ENCODE measurements at places on chromosomes 1 and 21.

DNA sequence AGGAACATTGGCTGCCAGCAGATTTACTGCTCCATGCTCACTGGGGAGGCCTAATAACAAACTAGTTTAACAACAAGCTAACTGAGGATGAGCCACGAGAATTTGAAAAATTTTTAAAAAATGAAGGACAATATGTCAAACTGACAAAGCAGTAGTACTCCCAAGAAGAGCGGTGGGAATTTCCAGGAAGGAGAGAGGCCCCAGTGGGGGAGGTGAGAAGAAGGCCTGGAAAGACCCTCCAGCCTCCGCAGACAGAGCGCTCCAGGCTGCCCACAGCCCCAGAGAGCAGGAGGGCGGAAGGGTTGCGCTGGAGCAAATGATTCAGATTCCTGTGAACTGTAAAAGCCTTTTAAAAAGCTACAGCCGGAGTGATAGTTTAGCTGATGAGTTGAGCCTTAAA lies 78.5 kb downstream of the SIPA1L2 start:
- DNase-seq = no peak

DNA sequence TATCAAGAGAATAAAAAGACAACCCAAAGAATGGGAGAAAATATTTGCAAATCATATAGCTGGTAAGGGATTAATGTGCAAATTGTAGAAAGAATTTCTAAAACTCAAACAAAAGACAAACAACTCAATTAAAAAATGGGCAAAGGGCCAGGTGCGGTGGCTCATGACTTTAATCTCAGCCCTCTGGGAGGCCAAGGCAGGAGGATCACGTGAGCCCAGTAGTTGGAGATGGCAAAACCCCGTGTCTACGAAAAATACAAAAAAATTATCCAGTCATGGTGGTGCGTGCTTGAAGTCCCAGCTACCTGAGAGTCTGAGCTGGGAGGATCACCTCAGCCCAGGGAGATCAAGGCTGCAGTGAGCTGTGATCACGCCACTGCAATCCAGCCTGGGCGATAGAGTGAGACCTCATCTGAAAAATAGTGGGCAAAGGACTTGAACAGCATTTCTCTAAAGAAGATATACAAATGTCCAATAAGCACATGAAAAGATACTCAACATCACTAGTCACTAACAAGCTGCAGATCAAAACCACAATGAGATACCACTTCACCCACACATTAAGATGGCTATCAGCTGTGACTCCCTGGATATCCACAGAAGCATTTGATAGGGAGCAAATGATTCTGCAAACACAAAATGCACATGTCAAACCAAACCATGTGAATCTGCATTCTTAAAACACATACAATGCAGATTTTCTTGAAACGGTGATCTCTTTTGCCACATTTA lies 20.9 kb downstream of the SLC30A1 start:
- no peak for DNase-seq

DNA sequence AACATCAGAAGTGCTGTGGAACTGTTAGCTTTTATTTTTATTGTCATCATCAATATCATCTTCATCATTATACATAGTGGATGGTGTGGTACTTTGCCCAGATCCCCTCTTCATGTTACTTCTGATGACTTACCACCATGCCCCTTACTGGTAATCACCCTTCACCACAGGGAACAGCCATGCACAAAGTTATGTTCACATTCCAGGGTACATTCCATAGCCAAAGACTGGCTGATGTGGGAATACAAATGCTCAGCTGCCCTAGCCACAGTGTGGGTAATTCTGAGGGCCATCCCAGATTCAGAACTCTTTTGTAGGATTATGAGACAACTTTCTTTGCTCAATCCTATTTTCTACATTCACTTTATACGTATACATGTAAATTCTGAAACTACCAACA lies 691.3 kb upstream of the CXADR start:
- no peak for DNase-seq

DNA sequence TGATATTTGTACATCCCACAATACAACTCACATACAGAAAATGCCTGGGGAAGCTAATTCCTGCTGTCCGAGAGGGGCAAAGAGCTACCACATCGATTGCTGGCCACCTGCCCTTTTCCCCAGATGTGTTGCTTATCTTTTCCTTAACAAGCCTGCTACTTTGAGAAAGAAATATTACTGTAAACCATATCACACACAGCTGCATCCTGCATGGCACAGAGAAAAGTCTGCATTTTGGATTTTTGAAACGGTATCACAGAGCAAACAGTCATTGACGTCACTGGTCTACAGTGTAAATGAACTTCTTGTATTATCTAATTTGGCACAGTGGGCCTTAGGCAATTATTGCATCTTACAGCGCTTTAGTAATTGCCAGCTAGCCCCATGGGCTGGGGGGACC lies 164.7 kb downstream of the CLIC6 start:
- no peak for DNase-seq

DNA sequence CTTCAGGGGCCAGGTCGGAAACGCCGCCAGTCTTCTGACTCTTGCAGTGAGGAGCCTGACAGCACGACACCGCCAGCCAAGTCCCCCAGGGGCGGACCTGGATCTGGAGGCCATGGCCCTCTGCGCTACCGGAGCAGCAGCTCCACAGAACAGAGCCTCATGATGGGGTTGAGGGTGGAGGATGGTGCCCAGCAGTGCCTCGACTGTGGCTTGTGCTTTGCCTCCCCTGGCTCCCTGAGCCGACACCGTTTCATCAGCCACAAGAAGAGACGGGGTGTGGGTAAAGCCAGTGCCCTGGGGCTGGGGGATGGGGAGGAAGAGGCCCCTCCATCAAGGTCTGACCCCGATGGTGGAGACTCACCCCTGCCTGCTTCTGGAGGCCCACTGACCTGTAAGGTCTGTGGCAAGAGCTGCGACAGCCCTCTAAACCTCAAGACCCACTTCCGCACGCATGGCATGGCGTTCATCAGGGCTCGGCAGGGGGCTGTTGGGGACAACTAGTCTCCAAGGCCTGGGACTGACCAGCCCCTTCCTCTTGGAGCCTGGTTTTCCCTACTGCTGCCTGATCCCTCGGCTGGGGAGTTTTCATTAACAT lies 8.7 kb downstream of the ZNF687 start:
- no peak for DNase-seq

DNA sequence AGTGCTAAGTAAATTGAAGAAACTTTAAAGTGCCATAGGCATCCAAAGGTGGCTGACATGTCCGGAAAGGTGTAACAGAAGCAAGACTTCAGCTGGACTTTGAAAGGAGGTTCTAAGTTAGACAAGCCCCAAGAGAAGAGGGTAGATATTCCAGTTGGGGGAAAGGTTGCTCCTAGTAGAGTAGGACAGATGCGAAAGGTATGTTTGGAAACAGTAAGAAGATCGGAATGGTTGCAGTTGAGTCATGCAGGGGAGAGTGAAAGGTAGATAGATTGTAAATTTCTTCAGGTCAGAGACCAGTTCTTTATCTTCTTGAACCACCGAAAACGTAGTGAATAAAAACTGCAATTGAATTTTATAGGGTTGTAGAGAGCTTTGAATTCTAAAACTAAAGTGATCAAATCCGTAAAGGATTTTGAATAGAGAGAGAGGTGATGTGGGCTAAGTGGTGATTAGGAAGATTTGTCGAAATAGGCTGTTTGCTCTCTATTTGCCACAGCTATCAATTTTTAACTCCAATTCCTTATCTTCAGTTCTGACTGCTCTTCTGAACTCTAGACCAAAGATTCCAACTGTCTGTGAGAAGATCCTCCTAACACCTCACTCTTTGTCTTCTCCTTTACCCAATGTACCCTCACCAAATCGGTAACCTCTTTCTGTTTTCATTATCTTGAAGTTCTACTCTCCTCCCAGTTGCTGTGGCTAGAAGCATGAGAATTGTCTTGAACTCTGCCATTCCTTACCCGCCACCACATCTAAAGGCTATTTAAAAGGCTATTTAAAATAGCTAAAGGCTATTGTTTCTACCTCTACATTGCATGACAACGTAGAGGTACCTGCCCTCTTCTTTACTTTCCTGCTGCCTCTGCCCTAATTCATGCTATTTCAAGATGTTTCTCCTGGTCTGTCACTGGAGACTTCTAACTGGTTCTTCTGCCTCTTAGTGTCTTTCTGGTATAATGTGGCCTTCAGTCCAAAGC lies 16.7 kb downstream of the MACF1 start:
- no peak for DNase-seq
